ENCODE measurements at places on chromosomes 12 and 14. TPM values are rescaled to one million over a fixed set of nuclear protein-coding genes. Genes with fewer than 3 reads are reported as not detected.

CCNT1 gene
- total RNA-seq: 39.8 TPM

- H3K27ac ChIP-seq: no peak overlapping the region
- H3K4me3 ChIP-seq: no peak overlapping the region
- H3K4me1 ChIP-seq: peaks cover 5% of the 10 kb centered on the region
These were observed 27.8 kb downstream of the IGF1 start for GRCh38 chr12:102452605-102453004.

DNA sequence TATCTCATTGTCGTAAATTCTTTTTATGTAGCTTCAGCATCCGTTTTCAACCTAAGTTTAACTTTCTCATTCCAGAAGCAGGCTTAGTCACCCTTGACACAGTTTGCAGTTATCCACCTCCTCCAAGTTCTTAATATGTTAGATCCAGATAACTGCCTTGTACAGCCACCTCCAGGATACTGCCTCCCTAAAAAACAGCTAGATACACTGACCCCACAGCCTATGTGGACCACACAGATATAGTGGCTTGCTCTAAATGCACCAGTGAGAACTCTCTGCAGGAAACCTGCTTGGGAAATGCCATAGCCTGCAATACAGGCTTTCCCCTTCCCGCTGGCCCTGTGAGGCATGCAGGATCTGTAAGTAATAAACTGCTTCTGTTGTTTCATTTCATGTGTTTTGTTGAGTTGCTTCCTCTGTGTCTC lies 11.1 kb upstream of the RTL1 start:
- no peak for DNase-seq
- H3K36me3 ChIP-seq: no peaks in the 10 kb centered on the region
- H3K4me3 ChIP-seq: no peak overlapping the region
- no peaks in the 10 kb centered on the region for H3K27me3 ChIP-seq

C14orf119 gene
- total RNA-seq: 36.2 TPM

AMN gene
- total RNA-seq: 20.9 TPM
